ENCODE measurements at places on chromosomes 6 and 20.

GRCh38 chr6:112145080-112145573 is 57.7 kb downstream of the FAM229B start:
- no peak for DNase-seq

GRCh38 chr6:74598462-74599393 is 607.1 kb downstream of the COL12A1 start:
- DNase-seq, result no peak

DNA sequence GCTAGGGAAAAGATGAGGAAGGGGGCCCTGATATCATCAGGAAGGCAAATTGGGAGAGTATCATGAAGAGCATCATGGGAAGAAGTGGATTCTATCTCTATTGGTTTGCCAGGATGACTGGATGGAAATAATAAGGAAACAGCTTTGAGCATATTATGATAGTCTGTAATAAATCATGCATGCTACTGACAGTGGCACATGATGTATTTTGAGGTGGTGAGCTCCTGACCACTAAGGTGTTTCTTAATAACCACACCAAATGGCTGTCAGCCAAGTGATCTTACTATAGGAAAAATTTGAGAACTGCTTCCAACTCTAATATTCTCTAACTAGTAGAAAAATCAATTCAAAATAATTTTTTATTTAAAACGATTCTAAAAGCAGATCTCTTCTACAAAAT is 548.4 kb upstream of the JAG1 start:
- DNase-seq, result no peak

DNA sequence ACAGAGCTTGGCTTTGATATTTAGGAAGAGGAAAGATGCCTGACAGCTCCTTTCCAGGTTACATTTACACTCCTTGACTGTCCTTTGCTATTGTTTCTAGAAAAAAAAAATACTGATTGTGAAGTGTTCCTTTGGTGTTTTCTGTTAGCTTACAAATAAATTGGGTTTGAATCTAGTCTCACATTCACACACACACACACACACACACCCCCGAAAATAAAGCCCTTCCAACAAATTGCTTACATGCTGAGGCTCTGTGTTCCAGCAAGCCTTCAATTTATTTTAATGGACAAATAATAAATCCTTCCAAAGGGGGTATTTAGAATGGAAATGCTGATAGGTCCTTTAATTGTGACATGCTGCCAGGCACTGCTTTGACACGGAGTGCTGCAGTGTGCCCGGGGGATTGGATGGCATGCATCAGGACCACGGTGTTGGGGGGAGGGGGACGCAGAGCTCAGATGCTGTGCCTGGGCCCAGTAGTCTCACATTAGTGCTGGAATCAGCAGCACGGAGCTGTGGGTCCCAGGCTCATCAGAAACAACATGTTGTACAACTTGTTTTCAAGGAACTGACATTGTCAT is 199.9 kb downstream of the CD83 start:
- DNase-seq, result no peak

- no peak for DNase-seq
Observed at GRCh38 chr6:14121936-14122344, 4.4 kb downstream of the CD83 start.

- no peak for DNase-seq
Observed at GRCh38 chr6:51474022-51474975, 613.1 kb downstream of the PKHD1 start.

- no peak for DNase-seq
Observed at GRCh38 chr20:15817351-15817750, 755.9 kb downstream of the KIF16B start.

DNA sequence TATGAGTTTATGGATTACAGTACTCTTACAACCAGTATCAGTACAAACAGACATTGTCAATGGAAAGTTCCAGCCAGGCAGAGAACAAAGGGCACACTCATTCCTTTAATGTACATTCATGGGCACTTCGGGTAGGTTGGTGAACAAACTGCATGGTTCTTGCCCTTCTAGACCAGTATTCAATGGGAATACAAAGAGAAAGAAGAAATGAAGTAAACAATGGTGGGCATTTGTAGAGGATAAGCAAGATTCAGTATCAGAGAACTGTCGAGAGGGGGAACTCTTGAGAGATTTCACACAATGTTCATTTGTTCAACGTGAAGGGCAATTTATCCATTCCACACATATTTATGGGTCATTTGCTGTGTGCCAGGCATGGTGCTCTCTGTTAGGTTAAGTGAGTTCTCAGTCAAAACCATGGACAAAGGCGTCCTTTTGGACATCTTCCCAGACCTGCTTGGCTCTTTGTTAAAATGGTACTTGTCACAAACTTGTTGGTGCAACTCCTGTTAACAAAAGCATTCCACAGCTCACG is 714.8 kb downstream of the DHX35 start:
- DNase-seq, result no peak

GRCh38 chr6:44257753-44258324 is 511 bp upstream of the SLC35B2 start:
- no peak for DNase-seq

DNA sequence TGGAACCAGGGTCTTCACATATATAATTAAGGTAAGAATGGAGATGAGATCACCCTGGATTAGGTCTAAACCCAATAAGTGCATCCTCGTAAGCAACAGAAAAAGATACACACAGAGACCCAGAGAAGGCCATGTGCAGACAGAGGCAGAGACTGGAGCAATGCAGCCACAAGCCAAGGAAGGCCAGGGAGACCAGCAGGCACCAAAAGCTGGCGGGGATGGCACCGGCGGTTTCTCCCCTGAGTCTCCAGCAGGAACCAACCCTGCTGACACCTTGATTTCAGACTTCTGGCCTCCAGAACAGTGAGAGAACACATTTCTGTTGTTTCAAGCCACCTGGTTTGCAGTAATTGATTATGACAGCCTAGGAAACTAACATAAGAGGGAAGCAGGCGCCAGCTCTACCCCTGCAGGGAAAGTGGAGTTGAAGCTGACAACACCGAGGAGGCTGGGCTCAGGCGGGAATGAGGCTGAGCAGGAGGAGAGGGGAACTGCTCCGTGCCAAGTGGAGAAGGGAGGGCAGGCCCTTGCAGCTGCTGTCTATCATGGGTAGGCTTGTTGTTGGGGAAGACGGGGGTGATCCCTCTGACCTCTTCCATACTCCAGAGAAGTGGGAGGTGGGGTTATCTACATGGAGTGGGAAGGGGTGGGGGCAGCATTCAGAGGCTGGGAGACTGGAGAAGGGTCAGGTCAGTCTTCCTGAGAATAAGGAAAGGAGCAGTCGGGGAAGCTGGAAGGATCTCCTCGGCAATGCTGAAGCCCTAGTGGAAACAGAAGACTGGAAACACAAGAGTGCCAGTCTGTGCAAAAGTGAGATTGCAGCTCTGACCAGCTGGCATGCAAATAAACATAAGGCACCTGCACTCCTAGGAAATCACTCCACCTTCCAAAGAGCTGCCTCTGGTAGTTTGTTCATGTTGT is 72.7 kb downstream of the NFATC2 start:
- DNase-seq, result no peak

- no peak for DNase-seq
Observed at GRCh38 chr20:46013829-46014516, 5.3 kb downstream of the MMP9 start.

DNA sequence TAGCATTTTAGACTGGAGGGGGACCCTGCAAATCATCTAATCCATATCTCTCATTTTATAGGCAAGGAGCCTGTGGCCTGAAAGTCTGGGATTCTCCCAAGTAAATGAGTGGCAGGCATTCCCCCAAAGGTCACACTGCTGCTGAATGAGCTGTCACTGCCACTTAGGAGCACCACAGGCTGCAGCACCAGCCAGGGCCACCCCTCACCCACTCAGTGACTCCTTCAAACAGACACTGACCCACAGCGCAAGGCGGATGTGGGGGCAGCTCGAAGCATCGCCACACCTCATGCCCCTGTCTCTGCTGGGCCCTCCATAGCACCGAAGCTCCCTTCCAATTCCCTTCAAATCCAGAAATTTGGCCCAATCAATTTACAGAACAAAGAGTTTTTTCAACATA is 119.9 kb upstream of the ARID1B start:
- DNase-seq, result no peak

DNA sequence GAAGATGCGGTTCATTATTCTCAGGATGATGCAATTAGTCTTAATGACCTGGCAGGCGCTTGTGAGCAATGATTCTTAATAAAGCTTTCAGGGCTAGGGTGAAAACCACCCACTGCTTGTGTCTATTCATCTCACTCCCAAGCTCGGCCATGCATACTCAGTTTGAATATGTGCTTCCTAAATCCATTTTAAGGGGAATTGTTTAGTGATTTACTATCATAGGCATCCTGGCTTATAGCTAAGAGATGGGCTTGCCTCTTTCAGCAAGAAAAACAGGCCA is 141.1 kb upstream of the SLC24A3 start:
- DNase-seq, result no peak

GRCh38 chr20:54481442-54481841 is 6.0 kb downstream of the DOK5 start:
- DNase-seq, result no peak

DNA sequence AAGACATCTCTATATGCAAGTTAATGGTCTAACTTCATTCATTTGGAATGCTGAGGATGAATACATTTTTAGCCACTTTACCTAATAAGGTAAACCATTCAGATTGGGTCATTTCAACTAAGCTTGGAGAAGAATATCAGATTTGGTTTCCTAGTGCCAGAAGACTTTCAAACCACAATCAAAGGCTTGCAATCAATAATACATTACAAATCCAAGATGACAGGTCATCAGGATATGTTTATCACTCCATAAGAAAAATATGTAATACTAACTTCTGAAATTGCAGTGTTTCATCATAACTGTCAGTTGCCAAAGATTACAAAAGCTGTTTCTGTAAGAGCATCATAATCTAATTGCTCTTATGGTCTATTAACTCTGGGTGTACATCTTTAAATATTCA is 654.0 kb downstream of the COL12A1 start:
- DNase-seq, result no peak

DNA sequence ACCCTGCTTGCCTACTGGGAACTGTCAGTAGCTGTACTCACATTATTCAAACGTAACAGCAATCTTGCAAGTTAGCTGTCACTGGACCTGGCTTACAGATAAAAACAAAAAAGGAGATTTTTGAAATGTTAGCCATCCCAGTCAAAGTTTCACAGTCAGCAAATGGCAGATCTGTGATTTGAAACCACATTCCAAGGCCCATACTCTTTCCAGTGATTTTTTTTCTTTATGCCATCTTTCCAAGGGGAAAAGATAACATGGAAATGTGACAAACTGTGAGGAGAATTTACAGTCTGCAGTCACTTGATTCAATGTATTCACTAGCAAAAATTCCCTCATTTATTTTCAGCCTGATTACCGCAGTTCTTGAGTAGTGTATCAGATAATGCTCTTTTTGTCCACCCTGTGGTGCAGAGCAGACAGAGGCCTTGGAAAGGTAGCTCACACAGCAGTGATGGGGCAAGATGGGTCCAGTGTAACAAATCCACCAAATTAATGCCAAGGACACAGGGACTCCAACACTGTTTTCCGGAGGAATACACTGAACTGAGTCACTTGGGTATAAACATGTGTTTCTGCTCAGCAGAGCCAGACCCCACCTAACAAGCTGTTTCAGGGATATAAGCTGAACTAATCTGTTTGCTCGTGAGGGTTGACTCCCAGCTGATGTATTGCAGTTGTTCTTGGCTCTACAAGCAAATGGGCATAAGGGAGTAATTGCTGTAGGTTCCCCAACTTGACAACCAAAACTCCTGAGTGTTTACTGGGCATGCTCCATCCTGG is 49.9 kb upstream of the ADGRF1 start:
- no peak for DNase-seq

GRCh38 chr20:9185511-9185910 is 116.6 kb downstream of the PLCB4 start:
- DNase-seq, result no peak

DNA sequence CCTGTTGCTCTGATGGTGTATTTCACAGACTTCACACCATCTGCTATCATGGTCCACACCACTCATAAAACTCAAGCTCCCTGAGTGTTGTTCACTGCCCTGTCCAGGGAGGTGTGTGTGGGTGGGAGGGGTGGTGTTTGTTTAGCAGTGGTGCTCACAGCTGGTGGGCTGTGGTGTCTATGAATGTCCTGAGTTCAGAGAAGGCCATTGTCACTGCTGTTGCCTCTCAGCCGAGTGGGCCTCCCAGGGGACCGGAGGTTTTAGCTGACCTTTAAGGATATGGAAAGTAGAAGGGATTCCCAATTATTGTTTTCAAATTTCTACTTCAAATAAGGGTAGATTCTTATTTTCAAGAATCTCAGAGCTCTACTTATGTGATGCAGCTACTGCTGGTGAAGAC is 45.6 kb downstream of the DTD1 start:
- no peak for DNase-seq

DNA sequence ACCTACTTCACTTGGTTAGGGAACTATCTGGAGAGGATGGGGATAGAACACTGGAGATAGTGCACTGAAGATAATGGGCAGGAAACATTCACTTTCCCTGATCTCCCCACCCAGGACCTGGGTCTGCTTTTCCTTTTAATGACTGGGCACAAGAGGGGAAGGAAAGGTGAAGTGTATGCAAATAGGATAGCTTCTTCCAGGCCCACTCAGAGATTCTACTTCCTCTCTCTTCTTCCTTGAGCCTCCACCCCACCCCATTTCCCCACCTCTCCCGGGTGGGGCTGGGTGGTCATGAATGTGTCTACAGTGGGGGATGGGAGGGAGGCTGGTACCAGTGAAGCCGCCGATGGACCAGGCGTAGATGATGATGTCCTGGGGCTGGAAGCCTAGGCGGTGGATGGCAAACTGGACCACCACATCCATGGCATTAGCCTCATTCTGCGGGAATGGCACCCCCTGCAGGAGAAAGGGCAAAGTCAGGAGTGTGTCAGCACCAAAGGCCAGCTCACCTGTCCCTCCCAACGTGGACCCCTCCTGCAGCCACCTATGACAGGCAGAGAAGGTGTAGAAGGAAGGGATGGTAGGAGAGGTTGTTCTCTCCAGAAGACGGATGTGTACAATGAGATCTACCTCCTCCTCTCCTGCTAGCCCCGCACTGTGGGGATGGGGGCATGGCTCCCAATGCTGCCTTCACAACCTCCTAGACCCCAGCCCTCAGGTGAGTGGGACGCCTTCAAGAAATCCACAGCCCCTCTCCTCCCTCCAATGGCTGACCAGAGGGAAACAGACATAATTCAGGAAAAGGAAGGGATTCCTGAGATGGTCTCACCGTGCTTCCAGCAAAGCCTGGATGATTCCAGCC is 8.6 kb upstream of the LY6G5C start:
- no peak for DNase-seq

GRCh38 chr6:13924949-13925881 is at the start of gene RNF182:
RNF182 (plus strand) TSS chr6:13924952; CDS start chr6:13977120, 52,168 bp downstream.
- DNase-seq, result no peak

DNA sequence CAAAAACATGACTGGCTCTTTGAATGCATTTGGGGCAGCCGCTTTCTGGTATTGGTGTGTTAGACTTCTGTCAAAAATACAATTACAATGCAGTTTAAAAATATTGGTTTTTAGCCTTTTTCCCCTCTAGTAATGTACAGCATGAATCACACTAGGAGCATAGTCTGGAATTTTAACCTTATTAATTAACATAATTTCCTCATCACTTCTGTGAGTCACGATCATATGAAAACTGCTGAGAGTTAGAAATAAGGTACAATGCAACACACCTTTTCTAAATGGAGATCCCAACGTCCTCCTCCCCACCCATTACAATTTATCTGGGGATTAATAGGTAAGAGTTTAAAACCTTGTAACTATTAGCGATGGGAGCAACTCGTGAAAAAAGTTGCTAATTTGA is 297.1 kb upstream of the RIMS1 start:
- DNase-seq, result no peak
